ENCODE measurements at places on chromosomes 6 and 20.

DNA sequence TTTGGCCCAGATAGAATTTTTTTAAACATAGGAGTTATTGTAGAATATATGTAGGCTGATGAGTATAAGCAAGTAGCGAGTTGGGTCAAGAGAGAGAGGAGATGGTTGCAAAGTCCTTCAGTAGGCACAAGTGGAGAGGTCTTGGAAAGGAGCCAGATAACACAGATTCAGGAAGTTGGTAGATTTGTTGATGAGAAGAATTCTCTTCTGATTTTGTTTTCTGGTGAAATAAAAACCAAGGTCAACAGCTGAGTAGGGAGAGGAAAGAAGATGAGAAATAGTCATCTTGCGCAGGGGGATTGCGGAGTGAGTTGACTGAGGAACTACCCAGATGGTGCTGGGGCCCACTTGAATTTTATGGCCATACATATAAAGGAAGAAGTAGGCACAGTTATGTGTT, 17.4 kb upstream of the CD83 start:
- DNase-seq: no peak

- DNase-seq: no peak
Measured at GRCh38 chr6:129493354-129493902, 216.5 kb downstream of the ARHGAP18 start.

GRCh38 chr20:10735195-10735949, 61.6 kb upstream of the JAG1 start:
- DNase-seq: no peak

DNA sequence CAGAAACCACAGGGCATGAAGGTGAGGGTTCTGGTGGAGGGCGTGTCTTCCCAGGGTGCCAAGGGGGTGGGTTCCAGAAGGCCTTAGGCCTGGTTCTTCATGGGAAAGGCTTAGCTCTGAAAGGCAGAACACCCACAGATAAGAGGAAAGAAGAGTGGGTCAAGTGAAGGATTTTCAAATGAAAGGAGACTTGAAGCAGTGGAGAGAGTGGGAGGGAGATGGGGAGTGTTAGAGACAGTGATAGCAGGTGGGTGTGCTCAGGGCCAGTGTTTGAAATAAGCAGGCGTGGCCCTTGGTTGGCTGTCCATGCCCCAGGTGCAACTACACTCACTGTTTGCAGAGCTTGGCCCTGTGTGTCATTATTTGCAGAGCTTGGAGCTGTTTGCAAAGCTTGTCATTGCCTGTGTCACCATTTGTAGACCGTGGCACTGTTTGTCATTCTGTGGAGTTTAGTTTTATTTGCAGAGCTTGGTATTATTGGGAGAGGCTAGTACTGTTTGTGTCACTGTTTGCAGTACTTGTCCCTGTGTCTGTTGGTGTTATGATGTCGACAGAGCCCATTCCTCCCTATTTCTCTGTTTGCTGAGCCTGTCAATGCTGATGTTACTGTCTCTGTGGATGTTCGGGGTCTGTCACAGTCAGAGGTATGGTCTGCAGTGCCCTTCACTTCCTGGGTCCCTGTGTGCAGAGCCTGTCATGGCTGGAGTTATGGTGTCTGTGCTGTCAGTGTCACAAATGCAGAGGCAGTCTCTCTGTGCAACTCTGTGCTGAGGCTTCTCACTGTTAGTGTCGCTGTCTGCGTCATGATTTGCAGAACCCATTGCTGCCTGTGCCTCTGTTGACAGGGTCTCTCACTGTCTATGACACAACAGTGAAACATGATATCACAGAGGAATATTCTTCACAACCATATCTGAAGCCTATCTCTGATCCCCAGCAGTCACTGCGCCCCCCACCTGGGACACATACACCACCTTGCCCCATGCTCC, 127.7 kb upstream of the LRFN2 start:
- no peak for DNase-seq

DNA sequence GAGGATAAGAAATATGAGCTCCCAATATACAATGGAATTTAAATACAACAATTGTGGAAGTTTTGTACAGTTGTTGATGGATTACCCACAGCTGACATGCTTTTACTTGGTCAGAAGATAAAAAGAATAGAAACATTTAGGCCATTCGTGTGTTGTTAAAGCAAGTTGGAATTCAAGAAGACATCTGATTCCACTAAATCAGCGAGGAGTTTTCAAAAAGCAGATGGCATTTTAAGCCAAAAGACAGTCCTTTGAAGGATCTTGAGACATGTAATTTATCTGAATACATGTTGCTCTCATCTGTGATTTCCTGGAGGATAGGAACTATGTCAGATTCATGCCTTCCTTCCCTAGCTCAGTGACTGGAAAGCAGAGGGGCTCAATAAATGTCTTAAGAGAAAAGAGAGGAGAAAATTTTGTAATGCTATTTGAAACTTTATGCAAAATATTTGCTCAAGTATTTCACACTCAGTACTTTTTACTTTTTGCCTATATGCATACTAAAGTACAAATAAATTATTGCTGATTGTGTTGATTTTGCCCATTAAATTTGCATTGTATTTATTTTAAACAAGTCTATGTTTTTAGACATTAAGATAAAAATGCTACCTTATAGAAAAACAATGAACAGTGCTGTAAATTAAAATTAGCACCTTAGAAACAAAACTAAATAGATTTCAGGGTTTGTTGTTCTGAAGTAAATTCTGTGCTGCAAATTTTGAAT, 733.8 kb upstream of the FLRT3 start:
- no peak for DNase-seq

GRCh38 chr20:19540392-19540791, 217.7 kb upstream of the RIN2 start:
- DNase-seq: no peak

GRCh38 chr6:6003621-6004366, 2.9 kb downstream of the NRN1 start:
- no peak for DNase-seq

GRCh38 chr6:111795558-111795957, 77.7 kb downstream of the FYN start:
- no peak for DNase-seq

DNA sequence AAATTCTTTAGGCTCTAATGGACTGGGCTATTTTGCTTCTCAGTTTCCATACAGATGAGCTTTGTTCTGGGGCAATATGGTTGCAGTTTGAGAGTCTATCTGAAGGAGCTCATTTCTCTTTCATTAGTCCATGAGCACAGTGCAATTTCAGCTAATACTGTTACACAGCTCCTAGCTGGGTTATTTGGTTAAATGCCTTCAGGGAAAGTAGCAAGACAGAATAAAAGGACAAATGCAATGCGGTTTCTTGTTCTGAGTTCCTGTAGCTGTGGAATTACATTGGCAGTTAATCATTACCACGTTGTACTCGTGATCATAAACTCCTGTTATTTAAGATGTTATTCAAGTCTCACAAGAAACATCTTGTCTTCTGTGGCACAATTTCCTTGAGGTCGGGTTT, 127.7 kb downstream of the BFSP1 start:
- DNase-seq: no peak

- DNase-seq: no peak
Measured at GRCh38 chr6:64081453-64081852, 445.9 kb downstream of the PHF3 start.

DNA sequence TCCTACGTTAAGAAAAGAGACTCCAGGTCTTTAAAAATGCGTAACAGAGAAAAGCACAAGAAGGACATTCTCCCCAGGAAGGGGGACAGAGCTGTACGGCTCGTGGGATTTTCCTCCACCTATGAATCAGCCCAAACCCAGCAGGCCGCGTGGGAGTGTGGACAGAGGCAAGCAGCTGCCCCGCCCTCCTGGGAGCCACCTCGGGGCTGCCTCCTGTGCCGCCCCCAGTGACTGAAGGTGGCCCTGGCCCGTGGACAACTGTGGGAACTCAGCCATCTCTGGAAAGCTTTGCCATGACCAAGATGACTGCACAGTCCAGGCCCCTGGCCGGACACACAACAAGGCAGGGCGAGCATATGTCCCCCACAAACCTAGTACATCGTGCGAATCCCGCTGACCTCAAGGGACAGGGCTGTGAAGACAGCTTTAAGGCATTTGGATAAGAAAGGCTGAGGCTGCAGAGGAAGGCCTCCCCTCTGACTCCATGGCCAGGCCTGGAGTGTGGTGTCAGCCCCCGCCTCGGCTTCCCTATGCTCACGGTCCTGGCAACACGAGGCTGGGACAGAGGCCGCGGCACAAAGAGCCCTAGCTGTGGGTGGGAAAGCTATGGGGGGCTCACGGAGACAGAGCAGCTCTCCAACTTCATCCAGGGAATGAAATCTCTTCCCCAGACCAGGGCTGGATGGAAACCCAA, 26.9 kb downstream of the PXDC1 start:
- no peak for DNase-seq

Data from sigmoid colon (tissue), 7 donors.